ENCODE measurements at places on chromosomes 11 and 22.

- no peak for DNase-seq
These were observed 29.0 kb downstream of the LAYN start for GRCh38 chr11:111569476-111569875.

GRCh38 chr11:12189543-12190235, 79.3 kb downstream of the MICAL2 start:
- no peak for DNase-seq

GRCh38 chr11:46557684-46558151, 36.1 kb downstream of the AMBRA1 start:
- peak; percentile 29 for DNase-seq

DNA sequence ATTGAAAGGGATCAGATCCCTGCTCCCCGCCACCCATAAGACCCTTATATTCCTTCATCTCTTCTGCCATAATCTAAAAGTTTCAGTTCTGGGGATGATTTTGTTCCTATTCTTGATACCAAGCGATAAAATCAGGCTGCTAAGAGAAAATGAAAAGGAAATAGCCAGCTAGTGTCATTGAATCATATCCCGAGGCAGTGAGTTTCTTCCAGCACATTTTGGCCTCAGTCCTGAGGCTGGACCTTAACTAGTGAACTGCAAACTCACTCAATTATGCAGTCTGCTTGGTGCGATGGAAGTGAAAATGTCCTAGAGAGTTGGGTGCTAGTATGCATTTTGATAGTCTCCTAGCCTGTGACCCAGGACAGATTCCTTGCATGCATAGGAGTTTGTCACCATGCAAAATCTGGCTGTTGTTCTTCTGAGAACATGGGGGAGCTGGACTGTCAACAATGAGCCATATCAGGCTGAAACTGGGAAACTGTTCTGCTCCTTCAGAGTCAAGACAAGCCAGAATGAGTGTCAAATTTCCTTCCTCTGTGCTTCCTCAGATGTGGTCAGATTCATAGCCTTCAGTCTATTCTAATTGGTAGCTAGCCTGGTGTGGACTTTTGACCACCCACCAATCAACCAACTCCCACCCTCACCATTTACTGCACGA, 102.9 kb downstream of the CCDC81 start:
- DNase-seq, result no peak

DNA sequence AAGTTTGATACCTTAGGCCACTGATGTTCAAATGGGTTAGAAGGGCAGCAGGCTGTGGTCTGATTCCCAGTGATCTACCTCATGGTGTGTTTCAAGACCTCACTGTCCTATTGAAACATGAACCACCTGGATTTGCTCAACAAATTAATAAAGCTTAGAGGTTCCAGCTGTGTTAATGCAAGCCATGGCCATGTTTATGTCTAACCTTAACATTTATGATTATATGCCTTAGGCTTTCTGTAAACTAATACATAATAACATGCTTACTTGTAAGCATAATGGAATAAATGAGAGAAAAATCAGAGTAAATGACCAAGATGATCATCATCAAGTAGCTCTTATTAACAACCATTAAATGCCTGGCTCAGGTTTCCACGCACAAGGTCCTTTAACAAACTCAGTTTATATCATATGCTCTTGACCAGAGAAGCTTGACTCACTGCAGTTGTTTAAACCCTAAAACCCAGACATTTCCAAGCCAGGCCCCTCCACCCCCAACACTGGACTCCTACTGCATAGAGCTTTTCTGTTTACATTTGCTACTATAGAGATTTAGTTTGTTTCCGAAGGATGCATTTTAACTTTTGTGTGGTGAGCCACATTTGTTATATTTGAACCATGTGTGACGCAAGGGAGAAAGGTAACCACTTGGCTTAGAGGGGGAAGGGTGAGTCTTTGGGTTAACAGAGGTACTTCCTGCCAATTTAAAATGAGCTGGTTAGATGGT, 43.7 kb downstream of the KREMEN1 start:
- DNase-seq, result no peak

GRCh38 chr22:48659404-48659996, 1168.2 kb downstream of the BRD1 start:
- DNase-seq, result no peak

GRCh38 chr11:76786441-76787014, 3.4 kb downstream of the TSKU start:
- no peak for DNase-seq

- DNase-seq, result peak; percentile 10
These were observed 69.2 kb downstream of the CD82 start for GRCh38 chr11:44634401-44635281.

GRCh38 chr11:58957922-58958321, 18.6 kb downstream of the GLYATL1 start:
- DNase-seq, result no peak

- no peak for DNase-seq
These were observed 17.6 kb downstream of the SMIM38 start for GRCh38 chr11:69173331-69173730.

- DNase-seq, result no peak
These were observed 20.3 kb downstream of the IFITM10 start for GRCh38 chr11:1730059-1730629.

- DNase-seq, result no peak
These were observed 328.1 kb downstream of the BRD1 start for GRCh38 chr22:49499433-49500075.

DNA sequence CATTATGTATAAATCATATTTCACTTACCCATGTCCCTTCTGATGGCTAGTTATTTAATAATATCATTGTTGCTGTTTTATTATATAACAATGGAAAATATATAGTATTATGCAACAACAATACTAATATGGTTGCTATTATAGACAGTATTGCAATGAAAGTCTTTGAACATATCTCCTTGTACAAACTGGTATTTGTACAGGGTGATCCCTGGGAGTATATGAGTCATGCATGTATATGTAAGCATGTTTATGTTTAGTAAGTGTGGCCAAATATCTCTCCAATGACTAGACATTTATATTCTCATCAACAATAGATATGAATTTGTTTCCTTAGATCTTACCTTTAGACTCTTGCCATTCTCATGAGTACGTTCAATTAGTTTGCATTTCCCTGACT, 55.9 kb downstream of the KCNC1 start:
- DNase-seq, result no peak

GRCh38 chr11:78577495-78577894, 2.8 kb upstream of the NARS2 start:
- no peak for DNase-seq

- DNase-seq, result no peak
These were observed 17.1 kb downstream of the APOL4 start for GRCh38 chr22:36184433-36185025.

DNA sequence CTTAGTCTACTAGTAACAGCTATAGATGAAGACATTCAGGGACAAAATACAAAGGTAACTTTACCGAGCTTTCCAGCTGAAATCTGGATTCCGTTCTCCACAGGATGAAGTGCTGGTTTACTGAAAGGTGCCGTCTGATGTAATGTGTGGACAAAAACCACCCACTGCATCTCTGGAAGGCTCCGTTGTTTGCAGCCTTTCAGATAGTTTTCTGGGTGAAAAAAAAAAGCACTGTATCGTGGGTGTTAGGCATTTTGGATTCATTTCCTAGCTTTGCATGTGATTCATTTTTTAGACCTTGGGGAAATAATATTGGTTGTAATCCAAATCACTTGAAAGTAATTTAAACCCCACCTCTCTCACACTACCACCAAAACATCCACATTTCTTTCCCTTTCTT, 10.4 kb downstream of the JAM3 start:
- DNase-seq, result no peak

DNA sequence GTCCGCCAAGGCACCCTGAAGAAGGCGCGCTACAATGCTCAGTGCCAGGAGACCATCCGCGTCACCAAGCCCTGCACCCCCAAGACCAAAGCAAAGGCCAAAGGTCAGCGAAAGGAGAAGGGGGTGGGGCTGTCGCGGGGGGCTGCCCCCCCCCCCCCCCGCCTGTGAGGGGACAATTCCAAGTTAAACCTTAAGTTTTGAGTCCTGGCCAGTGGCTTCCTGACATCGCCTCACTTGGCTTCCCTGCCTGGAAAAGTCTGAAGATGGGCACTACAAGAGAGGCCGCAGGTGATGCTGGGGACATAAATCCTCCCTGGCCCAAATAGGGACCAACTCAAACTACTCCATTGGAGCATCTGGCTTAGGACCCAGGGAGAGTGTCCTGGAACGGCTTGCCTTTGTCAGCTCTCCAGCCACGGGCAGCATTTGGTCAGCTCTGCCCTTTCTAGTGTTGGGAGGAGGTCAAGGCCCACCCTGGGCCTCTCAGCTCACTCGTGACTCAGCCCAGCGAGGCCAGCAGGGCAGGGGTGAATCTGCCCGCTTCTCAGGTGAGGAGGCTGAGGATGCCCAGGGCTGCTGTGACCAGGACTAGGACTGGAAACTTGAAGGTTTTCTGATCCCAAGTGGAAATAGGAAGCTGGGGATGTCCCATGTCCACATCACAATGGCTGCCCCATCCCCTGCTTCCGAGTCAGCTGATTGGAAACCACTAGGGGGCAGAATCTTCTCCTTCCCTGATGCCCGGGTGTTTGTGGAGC, 1.4 kb downstream of the MDK start:
- no peak for DNase-seq

DNA sequence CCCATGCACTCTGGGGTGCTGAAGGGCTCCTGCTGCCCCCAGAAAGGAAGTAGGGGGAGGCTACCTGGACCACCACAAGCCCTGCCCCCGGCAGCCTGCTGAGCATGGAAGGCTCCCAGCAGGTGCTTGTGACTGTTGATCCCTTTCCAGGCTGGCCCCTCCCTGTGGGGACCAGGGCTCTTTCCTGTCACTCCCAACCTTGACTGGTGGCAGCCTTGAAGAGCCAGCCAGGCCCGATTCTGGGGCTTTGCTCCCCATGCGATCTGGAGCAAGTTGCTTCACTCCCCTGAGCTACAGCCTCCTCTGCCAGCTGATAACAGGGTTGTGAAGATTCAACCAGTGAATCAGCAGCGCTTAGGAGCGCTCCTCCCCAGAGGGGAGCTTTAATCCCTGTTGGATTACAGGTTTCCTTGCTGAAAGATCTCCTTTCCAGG, 4.6 kb upstream of the CST6 start:
- DNase-seq, result no peak

DNA sequence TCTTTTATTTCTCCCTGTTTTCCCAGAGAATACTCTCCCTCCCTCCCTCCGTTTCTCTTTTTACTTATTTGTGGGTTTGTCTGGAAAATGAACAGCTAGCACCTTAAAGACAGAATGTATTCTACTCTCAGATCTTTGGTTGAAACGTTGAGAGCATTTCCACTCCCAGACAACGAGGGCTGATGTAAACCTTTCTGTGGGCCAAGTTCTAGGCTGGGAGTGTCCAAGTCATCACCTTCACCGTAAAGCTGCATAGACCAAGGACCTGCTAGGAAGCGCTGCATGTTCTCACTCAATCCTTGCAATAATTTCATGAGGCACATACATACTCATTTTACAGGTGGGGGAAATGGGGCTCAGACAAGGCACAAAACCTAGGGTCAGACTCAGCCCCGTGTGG, 32.4 kb downstream of the MYH9 start:
- DNase-seq, result no peak

GRCh38 chr11:71334191-71334590, 81.8 kb upstream of the SHANK2 start:
- DNase-seq, result no peak

DNA sequence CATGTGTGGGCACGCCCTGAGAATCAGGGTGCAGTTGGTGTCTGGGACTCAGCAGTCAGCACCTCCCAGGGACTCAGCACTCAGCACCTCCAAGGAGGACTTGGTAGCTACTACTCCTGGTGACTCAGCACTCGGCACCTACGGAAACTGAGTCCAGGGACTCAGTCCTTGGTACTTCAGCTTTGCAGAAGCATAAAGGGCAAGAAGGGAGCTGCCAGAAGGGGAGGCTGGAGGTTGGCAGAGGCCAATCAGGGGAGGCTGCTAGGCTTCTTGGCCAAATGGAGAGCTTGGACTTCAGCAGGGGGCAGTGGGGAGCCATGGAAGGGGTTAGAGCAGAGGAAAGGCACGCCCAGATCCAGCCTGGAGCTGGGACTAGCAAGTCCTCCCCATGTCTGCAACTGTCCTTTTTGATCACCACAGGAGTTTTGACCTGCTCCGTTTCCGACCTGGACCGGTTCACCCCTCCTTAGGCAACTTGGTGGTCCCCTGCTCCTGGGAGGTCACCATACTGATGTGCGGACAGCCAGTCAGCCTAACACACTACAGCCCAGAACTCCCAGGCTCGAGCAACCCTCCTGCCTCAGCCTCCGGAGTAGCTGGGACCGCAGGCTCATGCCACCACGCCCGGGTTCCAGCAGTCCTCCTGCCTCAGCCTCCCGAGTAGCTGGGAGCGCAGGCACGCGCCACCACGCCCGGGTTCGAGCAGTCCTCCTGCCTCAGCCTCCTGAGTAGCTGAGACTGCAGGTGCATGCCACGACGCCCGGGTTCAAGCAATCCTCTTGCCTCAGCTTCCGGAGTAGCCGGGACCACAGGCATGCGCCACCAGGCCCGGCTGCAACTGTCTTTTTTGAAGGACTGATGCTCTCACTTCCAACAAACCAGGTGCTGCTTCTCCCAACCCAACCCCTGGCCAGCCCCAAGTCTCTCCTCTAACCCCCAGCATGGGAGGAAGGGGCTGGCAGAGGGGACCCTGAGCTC, 1.5 kb downstream of the ANO9 start:
- DNase-seq, result no peak

- DNase-seq, result no peak
These were observed 54.8 kb downstream of the MIAT start for GRCh38 chr22:26712158-26712557.

DNA sequence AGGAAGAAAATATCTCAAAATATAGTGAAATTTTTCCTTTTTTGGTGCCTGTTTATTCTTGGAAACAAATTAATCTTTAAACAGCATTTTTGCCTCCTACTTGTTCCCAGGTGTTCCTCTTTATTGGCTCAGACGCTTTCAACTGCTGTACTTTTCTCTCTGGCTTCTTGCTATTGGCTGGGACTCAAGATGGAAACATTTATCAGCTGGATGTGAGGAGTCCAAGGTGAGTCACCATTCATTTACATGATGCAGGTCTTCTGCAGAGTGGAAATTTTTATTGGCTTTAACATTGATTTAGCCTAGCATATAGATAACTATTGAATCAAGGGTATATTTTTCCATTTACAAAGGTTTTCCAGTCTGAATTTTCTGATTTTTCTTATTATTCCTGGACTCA, 34.4 kb upstream of the DNAJB13 start:
- DNase-seq, result no peak

DNA sequence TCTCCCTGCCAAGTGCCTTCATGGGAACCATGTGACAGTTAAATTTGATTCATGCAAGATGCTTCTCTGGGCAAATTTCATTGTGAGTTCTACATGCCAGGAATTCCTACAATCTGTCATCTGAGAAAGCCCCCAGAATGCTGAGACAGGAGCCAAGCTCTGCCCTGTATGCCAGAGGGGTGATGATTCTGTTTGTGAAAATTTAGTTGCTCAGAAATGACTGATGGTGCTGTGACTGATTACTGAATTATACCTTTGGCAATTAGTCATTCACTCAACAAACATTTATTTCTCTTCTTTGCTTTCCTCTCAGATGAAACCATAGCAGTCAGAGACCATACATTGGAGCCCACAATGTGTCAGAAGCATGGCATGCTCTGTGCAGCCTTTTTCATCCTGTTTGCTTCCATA, 69.0 kb upstream of the ZBED5 start:
- DNase-seq, result no peak

GRCh38 chr11:539971-540481, 2.7 kb downstream of the LRRC56 start:
- no peak for DNase-seq
